ENCODE measurements at places on chromosomes 12 and 14.

GRCh38 chr12:113239288-113239771 lies 18.1 kb downstream of the TPCN1 start:
- DNase-seq, result no peak

DNA sequence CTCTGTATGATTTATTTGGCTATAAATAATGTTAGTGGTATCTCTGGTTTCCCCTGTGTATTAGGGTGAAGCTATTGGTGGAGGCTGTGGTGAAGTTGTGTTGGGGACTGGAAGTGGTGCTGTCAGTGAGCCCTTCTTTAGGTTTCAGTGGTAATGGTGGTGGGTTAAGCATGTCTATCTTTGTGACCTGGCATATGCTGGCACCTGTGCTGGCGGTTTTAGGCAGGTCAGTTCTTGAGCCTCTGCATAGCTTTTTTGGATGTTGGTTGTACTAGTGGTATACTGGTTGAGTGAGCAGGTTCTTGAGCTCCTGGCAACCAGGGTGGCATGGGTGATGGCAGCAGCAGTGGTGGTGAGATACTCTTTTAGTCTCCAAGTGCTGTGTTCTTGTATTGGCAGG lies 161.9 kb upstream of the CAND1 start:
- DNase-seq, result no peak

DNA sequence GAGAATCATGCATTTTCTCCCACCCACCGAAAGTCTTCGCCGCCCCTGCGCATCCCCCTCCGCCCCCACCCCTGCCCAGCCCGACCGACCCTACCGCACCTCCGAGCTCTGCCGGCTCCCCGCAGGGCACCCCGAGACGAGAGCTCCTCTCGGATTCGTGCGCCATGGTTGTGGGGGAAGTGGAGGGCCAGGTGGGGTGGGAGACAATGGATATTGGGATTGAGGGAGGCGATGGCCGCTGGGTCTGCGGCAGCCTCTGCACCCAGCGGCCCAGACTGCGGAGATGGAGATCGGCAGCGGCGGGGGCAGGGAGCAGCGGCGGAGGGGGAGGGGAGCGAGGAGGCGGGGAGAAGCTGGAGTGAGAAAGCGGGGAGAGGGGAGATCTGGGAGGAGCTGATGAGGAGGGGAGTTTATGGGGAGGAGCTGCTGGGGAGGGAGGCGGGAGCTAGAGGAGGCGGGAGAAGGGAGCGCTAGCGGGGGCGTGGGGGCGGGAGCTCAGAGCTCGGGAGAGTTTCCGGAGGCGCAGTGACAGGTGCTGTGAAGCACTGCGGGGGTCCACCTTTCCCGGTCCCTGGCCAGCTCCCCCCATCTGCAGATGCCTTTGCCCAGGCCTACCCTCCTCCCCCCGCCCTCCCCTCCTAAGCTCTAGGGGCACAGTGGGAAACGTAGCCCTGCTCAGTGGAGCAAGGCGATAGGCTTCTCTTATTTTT lies at the start of gene SALL2:
Gene SALL2, minus strand, starts transcription at position 385 of the 710 bp plus-strand sequence. Its CDS starts 219 bp downstream, at position 166.
- peak; percentile 42 for DNase-seq

- DNase-seq, result no peak
Measured at GRCh38 chr14:102899516-102899900, 23.0 kb upstream of the AMN start.

DNA sequence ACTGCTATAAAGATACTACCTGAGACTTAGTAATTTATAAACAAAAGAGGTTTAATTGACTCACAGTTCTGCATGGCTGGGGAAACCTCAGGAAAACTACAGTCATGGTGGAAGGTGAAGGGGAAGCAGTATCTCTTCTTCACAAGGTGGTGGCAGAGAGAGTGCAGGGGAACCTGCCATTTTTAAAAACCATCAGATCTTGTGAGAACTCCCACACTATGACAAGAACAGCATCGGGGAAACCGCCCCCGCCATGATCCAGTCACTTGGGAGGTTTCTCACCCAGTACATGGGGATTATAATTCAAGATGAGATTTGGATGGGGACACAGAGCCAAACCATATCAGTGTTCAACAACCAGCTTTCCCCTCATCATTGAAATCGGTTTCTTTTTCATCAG lies 49.9 kb downstream of the AEBP2 start:
- DNase-seq, result no peak

DNA sequence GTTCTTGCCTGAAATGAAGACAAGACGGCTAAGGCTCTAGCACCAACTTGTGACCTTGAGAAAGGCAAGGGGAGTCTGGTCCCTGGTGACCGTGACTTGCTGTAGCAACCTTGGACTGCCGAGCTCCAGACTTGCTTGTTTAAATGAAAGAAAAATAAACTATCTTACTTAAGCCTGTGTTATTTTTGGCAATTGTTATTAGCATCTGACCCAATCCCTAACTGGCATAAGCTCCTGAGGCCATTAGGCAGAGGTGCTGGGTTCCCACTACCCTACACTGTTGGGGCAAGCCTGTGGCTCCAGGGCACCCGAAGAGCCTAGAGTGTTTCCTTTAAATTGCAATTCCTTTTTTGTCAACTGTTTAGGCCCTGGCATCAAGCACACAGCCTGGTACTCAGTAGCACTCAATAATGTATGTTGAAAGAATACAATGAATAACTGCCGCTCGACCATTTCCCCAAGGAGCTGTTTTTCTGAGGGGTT lies 106.9 kb upstream of the HIF1A start:
- no peak for DNase-seq

DNA sequence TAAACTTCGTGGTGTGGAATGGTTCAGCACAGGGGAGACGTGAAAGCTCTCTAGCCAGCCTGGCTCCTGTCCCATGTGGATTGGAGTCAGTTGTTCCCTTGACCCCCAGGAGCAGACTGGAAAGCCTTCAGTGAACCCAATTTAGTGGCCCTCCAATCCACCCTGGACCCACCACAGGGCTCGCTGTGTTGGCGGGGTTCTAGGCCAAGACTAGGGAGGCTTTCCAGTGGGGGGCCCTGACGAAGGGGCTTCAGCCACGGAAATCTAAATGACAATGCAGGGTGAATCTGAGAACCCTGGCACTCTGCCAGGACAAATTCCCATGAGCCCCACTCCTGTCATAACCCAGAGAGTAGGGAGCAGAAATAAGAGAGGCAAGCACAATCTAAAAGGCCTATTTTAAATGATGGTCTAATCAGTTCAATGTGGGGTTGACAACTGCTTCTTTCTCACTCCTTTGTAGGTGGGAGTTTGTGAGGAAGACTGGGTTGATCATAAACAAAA lies 110.8 kb downstream of the SLC35F4 start:
- DNase-seq, result no peak

GRCh38 chr14:89239023-89239422 lies 178.0 kb downstream of the FOXN3 start:
- no peak for DNase-seq

DNA sequence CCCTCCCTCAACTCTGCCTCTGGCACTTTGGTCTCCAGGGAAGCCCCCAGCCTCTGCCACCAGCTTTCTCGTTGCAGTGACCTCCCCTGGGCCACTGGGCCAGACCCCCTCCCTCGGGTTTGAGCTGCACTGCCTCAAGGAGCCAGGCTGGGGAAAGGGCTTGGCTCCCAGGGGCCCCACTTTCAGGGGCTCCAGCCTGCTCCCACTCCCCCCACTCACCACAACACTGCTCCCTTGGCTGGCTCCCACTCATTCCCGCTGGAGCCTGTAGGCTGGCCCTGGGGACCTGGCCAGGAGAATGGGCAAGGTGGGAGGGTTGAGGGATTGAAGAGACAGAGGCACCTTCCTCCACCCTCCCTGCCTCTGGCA lies 19.3 kb upstream of the KIF26A start:
- DNase-seq, result no peak

DNA sequence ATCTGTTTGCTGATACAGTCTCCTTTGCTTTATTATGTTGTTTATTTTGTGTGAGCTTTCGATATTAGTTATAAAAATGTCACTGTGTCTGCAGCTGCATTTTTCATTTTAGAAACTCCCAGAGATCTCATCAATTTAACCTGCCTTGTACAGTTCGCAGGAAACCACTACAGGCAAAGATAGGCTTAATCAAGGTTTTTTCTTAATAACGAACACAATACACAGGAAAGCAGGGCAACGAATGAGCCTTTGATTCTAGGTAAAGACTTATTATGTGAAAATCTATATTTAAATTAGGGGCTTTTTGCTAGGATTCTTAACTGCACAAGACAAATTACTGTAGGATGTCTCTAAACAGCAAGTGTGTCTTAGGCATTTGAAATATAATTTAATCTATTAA lies 191.9 kb downstream of the RGS6 start:
- no peak for DNase-seq

GRCh38 chr12:68350753-68351152 lies 18.6 kb upstream of the MDM1 start:
- DNase-seq, result no peak

GRCh38 chr12:4985820-4986219 lies 57.9 kb upstream of the KCNA5 start:
- DNase-seq, result no peak

DNA sequence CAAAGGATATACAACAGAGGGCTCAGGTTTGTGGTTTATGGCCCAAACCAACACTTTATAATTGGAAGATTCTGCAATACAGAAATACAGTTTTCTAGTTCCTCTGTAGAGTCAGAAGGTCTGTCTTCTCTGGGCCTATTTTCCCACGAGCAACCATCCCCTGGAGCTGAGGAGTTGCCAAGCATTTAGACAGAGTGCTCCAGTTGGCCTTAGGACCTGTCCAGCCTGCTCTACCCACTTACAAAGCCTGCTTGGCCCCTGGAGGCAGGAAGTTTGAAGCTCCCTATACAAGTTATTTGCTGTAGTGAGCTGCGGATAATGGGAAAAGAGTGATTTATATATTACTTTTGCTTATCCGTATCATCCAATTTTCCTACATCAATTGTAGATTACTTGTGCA lies 60.8 kb upstream of the HSPB8 start:
- DNase-seq, result no peak

DNA sequence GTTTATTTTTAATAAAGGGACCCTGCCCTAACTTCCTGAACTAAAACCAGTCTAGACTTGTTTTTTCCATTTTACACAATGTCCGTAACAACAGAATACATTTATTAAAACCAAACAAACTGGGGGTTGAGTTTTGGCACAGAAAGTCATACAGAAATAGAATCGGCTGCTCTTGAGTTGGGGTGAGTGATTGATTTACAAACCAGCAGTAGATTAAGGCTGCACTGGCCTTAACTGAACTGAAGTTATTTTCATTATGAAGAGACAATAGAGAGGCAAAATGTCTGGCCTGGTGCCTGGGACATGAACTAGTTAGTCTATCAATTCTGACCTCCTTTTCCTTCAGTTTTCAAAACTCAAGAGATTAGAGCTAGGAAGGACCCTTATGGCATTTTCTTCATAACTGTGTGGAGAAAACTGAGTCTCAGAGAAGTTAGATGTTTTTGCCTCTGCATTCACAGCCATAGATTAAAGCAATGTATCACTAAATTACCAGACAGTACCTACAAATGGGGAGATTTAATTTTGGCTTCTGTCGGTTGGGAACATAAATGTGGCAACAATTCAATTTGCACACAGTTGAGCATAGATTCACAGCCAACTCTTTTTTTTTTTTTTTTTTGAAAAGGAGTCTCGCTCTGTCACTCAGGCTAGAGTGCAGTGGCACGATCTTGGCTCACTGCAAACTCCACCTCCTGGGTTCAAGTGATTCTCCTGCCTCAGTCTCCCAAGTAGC lies 19.8 kb upstream of the MGP start:
- no peak for DNase-seq

DNA sequence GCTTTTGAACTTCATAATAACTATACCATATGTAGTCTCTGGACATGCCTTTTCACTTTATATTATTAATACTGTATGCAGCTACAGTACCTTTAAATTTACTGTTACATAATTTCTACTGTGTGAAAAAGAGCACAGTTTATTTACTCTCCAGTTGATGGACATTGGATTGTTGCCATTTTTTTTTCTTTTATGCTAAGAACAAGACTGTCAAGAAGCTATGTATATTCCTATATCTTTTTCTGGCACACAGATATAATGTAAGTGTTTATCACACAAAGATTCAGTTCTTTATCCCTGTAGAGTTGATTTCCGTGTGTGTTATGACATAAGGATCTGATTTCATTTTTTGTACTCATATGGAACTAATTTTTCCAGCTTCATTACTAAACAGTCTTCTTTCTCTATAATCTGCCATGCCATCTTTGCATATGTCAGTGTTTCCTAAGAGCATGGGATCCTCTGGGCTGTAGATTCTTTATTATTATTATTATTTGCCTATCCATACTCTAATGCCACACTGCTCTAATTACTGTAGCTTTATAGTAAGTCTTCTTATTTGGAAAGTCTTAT lies 593.0 kb upstream of the ATP2B1 start:
- no peak for DNase-seq

GRCh38 chr14:25042362-25043299 lies 7.3 kb downstream of the STXBP6 start:
- no peak for DNase-seq

Measured in activated gamma-delta T cell treated with anti-CD3 and anti-CD28 coated beads, Interleukin-2, amount 50 U/mL, for 16 hours (primary cell).